ENCODE measurements at places on chromosomes 5 and 9.

DNA sequence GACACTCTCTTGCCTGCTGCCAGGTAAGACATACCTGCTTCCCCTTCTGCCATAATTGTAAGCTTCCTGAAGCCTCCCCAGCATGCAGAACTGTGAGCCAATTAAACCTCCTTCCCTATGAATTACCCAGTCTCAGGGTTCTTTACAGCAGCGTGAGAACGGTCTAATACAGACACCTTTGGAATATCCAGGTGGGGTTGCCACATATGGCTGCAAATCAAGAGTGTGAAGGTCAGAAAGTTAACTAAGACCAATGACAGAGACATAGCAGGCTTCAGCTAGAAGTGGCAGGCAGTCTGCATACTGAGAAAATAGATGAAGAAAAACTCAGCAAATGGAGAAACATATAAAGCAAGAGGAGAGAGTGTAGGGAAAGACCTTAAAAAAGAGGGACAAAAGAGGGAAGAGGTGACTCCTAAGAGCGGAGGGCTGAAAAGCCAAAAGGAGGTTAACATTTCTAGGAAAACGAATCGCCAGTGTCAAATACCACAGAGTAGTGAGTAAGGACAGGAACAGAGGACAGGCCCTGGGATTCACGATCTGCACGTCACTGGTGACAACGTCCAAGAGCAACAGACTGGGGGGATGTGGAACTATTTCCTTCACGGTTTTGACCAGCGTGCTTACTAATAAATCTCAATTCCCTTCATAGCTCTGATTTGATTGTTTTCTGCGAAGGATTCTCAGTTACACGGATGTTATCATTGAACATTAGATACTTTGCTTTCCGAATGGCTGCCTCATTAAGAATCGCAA is 1.7 kb upstream of the ACO1 start:
- DNase-seq = no peak

DNA sequence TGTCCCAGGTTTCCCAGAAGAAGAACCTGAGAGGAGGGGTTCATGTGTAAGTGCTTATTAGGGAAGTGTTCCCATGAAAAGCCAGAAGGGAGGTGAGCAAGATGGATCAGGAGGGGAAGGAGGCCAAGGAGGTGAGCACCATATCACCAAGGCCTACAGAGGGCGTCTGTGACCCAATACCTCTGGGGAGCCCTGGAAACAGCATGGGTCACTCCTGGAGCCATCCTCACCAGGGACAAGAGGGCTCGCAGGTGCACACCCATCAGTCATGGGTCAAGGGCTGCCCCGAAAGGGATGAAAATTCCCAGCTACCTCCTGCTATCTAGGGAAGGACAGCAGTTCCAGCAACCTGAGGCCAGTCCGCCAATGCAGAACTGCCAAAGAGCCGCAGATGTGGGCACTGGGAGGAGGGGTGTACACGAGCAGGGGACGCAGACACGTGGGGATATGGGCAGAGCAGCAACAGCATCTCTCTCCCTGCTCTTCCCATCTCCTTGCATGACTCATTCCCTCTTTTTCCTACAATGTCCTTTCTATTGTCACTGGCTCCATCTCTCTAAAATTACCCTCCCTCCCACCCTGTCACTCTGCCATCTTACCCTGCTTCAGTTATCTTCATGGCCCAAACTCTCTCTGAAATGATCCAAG is 167.6 kb upstream of the FSTL4 start:
- no peak for DNase-seq

DNA sequence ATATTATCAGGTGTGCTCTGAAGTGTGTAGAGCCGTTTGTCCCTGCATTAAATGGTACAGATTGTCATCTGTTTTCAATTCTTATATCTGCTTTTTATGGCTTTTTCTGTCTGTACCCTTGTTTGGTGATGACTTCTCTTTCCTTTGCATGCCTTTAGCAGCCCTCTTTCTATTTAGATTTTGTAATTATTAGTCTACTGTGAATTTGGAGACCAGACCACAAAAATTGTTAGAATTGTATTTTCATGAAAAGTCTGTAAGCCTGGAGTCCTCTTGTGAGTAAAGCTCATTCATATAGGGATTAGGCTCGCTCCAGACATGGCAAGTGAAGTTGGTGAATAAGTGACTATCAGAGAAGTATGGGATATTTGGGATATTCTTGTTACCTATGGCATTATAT is 41.7 kb downstream of the NFX1 start:
- no peak for DNase-seq

- no peak for DNase-seq
Measured at GRCh38 chr5:67292201-67292940, 95.8 kb upstream of the CD180 start.

DNA sequence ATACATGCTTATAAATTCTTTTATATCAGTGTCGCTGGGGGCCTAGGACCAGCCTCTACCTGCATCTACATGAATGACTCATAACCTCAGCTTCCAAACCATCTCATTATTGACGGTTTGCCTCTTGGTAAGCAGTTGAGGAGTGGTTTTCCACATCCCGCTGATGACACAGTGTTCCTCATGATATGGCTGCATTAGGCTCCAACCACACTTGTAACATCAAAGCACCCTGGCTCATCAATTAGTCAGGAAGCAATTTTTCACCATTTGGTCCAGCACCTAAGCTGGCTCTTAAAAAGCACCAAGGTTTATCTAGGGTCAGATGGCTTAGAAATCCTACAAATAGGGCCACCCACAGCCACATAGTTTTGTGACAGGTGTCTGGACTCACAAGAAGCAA is 402.4 kb downstream of the ARHGEF28 start:
- no peak for DNase-seq

GRCh38 chr9:93575796-93576257 is 557 bp upstream of the PHF2 start:
- peak; percentile 72 for DNase-seq

GRCh38 chr9:121709798-121710197 is 58.4 kb downstream of the DAB2IP start:
- no peak for DNase-seq

- no peak for DNase-seq
Measured at GRCh38 chr9:69454321-69454720, 129.3 kb downstream of the ENTREP1 start.

DNA sequence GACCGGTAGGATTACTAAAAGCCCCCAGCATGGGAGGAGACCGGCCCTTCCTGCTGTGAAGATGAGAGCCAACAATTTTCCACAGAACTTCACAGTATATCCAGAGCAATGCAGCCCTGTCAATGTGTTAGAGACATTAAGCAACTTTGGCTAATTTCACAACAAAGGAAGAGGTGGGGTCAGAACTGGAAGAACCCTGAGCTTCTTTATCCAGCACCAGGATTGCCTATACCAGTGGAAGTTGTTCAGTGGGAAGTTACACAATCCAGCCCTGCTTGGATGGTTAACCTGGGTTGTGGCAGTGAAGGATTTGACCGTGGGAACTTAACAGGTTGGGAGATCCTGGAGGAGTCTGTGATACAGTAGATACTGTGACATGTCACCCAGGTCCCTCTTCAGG is 197.0 kb downstream of the FBN2 start:
- DNase-seq = no peak

All from activated T-cell treated with anti-CD3 and anti-CD28 coated beads, Interleukin-2, amount 50 U/mL, for 48 hours (primary cell).